ENCODE measurements at places on chromosomes 5 and 9.

- no peak for DNase-seq
- no peaks in the 10 kb centered on the region for H3K36me3 ChIP-seq
- H3K4me3 ChIP-seq = no peak overlapping the region
These were observed 7.6 kb downstream of the FYB1 start for GRCh38 chr5:39211773-39212172.

GRCh38 chr5:98415663-98416062 lies 357.8 kb upstream of the RGMB start:
- H3K4me1 ChIP-seq = no peaks in the 10 kb centered on the region
- H3K27ac ChIP-seq = no peak overlapping the region
- DNase-seq = no peak
- no peaks in the 10 kb centered on the region for H3K36me3 ChIP-seq
- H3K4me3 ChIP-seq = no peak overlapping the region

DNA sequence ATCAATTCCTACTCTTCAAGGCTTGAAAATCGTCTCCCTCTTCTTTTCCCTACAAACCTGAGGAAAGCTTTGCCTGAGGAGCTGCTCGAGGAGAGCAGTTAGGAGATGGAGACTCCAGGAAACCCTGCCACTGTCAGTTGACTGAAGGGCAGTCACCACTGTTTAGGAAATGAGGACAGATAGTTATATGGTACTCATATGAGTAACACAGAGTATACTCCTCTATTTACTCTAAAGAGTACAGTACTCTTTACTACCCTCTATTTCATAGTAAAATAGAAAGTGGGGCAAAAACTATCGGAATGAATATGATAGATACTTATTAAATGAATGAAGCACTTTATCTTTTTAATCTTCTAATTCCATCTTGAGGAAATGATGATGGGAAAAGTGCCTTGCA lies 115.8 kb downstream of the MAPKAP1 start:
- H3K27ac ChIP-seq = no peak overlapping the region
- peaks cover 32% of the 10 kb centered on the region for H3K4me1 ChIP-seq
- peaks cover 8% of the 10 kb centered on the region for H3K36me3 ChIP-seq
- no peak for DNase-seq
- H3K4me3 ChIP-seq = no peak overlapping the region
- no peaks in the 10 kb centered on the region for H3K27me3 ChIP-seq

- peaks cover 22% of the 10 kb centered on the region for H3K4me1 ChIP-seq
- H3K27me3 ChIP-seq = peaks cover 55% of the 10 kb centered on the region
- DNase-seq = no peak
These were observed 183.9 kb downstream of the C9orf50 start for GRCh38 chr9:129436751-129437625.

DNA sequence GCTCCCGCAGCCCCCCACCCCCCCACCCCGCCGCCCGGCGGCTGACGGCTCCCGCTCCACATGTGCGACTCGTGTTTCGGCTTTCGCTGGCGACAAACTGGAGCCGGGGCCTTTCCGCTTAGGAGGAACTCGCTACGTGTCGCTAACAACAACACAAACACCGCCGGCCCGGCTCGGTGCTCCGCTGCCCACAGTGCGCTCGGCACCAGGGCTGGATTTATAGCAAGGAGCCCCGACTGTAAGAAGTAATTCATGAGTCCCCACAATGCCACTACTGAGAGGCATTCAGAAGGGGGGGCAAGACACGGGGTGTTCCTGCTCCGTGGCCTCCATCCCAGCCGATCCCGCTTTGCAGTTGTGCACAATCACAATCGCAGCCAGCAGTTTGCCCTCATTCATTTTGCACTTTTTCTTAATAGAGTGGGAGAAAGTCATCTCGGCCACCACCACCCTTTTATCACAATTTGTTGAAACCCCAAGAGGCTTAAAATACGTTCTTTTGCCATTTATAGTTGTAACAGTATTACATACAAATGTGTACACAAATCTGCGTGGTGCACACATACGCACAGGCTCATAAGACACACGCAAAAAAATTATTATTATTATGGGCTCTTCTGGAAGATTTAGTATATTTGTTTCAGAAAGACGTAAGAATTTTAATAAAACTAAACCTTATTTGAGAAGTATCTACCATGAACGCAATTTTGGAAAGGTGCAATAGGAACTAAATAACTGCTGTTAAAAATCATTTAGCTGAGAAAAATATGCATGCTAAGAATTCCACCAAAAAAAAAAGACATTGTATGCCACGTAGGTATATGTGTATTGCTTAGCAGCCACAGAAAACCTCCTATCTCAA lies 48.1 kb downstream of the EBF1 start:
- DNase-seq = peak; percentile 38
- peak overlapping the region; percentile 84 for H3K4me3 ChIP-seq
- H3K27me3 ChIP-seq = no peaks in the 10 kb centered on the region

- H3K27me3 ChIP-seq = no peaks in the 10 kb centered on the region
- H3K27ac ChIP-seq = peak overlapping the region; percentile 59
- H3K4me1 ChIP-seq = peaks cover 28% of the 10 kb centered on the region
- peaks cover 87% of the 10 kb centered on the region for H3K36me3 ChIP-seq
These were observed 110.8 kb downstream of the SMARCA2 start for GRCh38 chr9:2125906-2126305.

DNA sequence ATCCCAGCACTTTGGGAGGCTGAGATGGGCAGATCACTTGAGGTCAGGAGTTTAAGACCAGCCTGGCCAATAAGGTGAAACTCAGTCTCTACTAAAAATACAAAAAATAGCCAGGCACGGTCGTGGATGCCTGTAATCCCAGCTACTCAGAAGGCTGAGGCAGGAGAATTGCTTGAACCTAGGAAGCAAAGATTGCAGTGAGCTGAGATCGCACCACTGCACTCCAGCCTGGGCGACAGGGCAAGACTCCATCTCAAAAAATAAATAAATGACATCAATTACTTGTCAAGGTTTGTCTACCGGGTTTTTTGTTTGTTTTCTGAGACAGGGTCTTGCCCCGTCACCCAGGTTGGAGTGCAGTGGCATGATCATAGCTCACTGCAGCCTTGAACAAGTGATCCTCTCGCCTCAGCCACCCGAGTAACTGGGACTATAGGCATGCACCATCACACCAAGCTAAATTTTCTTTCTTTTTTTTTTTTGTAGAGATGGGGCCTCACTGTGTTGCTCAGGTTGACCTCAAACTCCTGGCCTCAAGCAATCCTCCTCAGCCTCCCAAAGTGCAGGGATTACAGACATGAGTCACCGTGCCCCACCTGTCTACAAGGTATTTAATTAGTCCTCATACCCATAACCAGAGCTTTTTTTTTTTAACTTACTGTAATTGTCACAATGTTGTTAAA lies 64.9 kb downstream of the SUSD1 start:
- H3K4me3 ChIP-seq = no peak overlapping the region
- peaks cover 59% of the 10 kb centered on the region for H3K4me1 ChIP-seq
- no peaks in the 10 kb centered on the region for H3K36me3 ChIP-seq
- DNase-seq = no peak
- H3K27ac ChIP-seq = no peak overlapping the region
- H3K27me3 ChIP-seq = no peaks in the 10 kb centered on the region

- H3K4me3 ChIP-seq = no peak overlapping the region
- DNase-seq = no peak
- H3K36me3 ChIP-seq = no peaks in the 10 kb centered on the region
- H3K27me3 ChIP-seq = peaks cover 59% of the 10 kb centered on the region
These were observed 655 bp downstream of the GRIN1 start for GRCh38 chr9:137139468-137140150.

GRCh38 chr5:39399135-39400036 lies 25.4 kb downstream of the DAB2 start:
- no peak for DNase-seq
- no peaks in the 10 kb centered on the region for H3K27me3 ChIP-seq
- H3K4me3 ChIP-seq = no peak overlapping the region
- peaks cover 8% of the 10 kb centered on the region for H3K4me1 ChIP-seq
- H3K36me3 ChIP-seq = no peaks in the 10 kb centered on the region
- H3K27ac ChIP-seq = no peak overlapping the region

DNA sequence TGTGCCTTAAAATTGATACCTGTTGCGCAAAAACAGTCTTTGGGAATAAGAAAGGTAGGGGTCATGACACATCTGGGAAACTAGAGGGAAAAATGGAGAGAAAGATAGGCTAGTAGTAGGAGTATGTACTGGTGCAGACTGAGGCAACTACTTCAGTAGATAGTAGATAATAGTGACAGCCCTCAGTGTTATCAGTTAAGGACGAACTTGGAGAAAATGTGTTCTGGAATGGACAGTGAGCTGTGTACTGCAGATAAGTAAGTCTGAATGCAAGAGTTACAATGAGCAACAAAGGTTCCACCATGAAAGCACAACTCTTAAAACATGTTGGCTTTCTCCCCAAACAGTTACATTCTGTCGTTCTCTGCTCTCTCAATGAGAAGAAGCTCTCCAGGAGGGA lies 6.5 kb upstream of the INSL6 start:
- no peaks in the 10 kb centered on the region for H3K36me3 ChIP-seq
- H3K27ac ChIP-seq = no peak overlapping the region
- H3K4me3 ChIP-seq = no peak overlapping the region
- peaks cover 1% of the 10 kb centered on the region for H3K27me3 ChIP-seq
- no peak for DNase-seq

DNA sequence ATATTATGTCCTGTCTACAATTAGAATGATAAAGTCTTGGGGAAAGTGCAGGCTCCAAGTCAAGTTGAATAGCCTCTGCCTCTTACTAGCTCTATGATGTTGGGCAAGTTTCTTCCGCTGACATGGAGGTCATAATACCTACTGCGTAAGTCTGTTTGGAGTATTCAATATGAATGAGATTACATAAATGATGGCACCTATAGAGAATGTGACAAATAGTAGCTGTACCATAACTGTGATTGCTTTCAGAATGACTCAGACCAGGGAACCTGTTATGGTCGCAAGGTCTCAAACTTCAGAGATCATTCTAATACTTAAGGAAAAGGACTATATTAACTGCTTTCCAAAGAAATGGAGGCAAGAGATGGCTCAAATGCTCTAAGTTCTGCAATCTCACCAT lies 94.0 kb upstream of the ABCA1 start:
- no peak for DNase-seq
- no peak overlapping the region for H3K27ac ChIP-seq
- H3K36me3 ChIP-seq = no peaks in the 10 kb centered on the region
- H3K4me1 ChIP-seq = no peaks in the 10 kb centered on the region
- peaks cover 7% of the 10 kb centered on the region for H3K27me3 ChIP-seq
- no peak overlapping the region for H3K4me3 ChIP-seq

DNA sequence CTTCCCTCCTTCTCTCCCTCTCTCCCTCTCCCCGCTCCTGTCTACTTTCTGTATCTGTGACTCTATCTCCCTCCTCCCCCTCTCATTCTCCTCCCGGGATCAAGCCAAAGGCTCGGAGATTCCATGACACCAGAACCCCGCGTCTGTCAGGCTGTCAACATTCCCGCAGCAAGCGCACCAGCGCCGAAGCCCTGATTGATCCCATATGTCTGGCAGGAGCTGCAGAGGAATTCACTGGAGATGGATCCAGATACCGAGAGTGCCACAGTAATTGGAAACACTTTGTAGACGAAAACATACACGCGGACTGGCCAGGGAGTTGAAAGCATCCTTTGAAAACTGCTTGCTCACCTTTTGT lies 300 bp upstream of the SVEP1 start:
- H3K36me3 ChIP-seq = no peaks in the 10 kb centered on the region
- H3K4me3 ChIP-seq = no peak overlapping the region
- H3K27me3 ChIP-seq = peaks cover 42% of the 10 kb centered on the region

GRCh38 chr5:2557435-2557834 lies 194.0 kb downstream of the IRX2 start:
- no peak overlapping the region for H3K27ac ChIP-seq
- no peak for DNase-seq
- H3K27me3 ChIP-seq = no peaks in the 10 kb centered on the region
- no peak overlapping the region for H3K4me3 ChIP-seq
- H3K36me3 ChIP-seq = no peaks in the 10 kb centered on the region
- no peaks in the 10 kb centered on the region for H3K4me1 ChIP-seq

- no peaks in the 10 kb centered on the region for H3K36me3 ChIP-seq
- peaks cover 16% of the 10 kb centered on the region for H3K4me1 ChIP-seq
- H3K27me3 ChIP-seq = peaks cover 38% of the 10 kb centered on the region
These were observed at the start of gene ADAMTSL2 for GRCh38 chr9:133534346-133535291. ADAMTSL2 (plus strand) TSS chr9:133534704; CDS start chr9:133536713, 2,009 bp downstream.

GRCh38 chr9:115114084-115114483 lies 3.9 kb downstream of the TNC start:
- H3K36me3 ChIP-seq = no peaks in the 10 kb centered on the region
- H3K27me3 ChIP-seq = peaks cover 42% of the 10 kb centered on the region
- no peak for DNase-seq

GRCh38 chr5:10987925-10988504 lies 227.0 kb upstream of the DAP start:
- peaks cover 5% of the 10 kb centered on the region for H3K4me1 ChIP-seq
- H3K4me3 ChIP-seq = no peak overlapping the region
- peak; percentile 24 for DNase-seq
- H3K36me3 ChIP-seq = no peaks in the 10 kb centered on the region
- no peak overlapping the region for H3K27ac ChIP-seq

DNA sequence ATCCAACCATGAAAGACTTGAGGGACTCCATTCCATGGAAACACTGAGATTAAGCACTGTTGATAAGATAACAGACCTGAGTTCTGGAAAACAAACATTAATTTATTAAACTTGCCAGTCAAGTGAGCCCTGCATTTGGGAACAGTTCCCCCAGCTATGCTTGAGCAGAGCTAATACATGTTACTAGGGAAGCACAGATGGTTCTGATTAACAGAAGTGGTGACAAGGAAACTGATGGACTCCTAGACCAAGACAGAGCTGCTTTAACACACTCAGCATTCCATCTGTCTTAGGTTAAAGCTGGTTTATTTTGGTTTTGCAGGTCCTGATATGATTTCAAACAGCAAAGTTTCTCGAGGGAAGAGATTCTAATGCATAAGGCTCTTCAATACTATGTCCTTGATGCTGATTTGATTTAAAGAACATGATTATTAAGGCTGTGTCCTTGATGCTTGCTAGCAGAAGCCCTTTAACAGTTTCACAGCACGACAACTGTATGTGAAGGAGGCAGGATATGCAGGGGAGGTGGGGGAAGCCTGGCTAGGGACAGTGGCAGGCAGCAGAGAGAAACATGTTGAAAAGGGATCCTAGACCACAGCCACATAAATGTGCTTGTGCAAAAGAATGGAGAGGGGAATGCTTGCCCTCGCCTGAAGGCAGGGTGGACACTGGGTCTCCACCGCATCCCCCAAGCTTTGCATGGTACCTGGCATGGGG lies 66.2 kb downstream of the ACTBL2 start:
- no peaks in the 10 kb centered on the region for H3K4me1 ChIP-seq
- DNase-seq = no peak
- H3K27ac ChIP-seq = no peak overlapping the region
- no peaks in the 10 kb centered on the region for H3K27me3 ChIP-seq
- no peaks in the 10 kb centered on the region for H3K36me3 ChIP-seq
- H3K4me3 ChIP-seq = no peak overlapping the region

- H3K4me3 ChIP-seq = no peak overlapping the region
- H3K36me3 ChIP-seq = no peaks in the 10 kb centered on the region
- DNase-seq = no peak
- H3K4me1 ChIP-seq = no peaks in the 10 kb centered on the region
- peaks cover 2% of the 10 kb centered on the region for H3K27me3 ChIP-seq
These were observed 43.8 kb upstream of the FCN1 start for GRCh38 chr9:134961331-134962064.
